ENCODE measurements at places on chromosomes 2 and 18.

- DNase-seq = no peak
Measured at GRCh38 chr2:179772346-179772745, 89.1 kb downstream of the ZNF385B start.

- DNase-seq = no peak
Measured at GRCh38 chr18:24397131-24397693, 412 bp downstream of the OSBPL1A start.

DNA sequence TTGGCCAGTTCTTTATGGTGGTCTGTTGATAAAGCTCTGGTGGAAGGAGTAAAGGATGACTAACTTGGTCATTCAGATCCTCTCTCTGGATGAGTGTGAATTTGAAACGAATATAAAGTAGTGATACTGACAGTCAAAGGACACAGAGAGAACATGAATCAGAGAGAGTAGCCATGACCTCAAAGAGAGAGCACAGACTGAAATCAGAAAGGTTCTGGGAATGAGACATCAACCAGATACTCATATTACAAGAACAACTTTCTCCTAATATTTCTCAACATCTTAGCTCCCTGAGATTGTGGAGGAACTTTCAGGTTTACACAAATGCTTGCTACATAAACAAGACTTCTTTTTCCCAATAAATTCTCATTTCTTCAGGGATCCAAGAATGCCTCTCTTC lies 849.1 kb upstream of the CHAC2 start:
- DNase-seq = no peak

DNA sequence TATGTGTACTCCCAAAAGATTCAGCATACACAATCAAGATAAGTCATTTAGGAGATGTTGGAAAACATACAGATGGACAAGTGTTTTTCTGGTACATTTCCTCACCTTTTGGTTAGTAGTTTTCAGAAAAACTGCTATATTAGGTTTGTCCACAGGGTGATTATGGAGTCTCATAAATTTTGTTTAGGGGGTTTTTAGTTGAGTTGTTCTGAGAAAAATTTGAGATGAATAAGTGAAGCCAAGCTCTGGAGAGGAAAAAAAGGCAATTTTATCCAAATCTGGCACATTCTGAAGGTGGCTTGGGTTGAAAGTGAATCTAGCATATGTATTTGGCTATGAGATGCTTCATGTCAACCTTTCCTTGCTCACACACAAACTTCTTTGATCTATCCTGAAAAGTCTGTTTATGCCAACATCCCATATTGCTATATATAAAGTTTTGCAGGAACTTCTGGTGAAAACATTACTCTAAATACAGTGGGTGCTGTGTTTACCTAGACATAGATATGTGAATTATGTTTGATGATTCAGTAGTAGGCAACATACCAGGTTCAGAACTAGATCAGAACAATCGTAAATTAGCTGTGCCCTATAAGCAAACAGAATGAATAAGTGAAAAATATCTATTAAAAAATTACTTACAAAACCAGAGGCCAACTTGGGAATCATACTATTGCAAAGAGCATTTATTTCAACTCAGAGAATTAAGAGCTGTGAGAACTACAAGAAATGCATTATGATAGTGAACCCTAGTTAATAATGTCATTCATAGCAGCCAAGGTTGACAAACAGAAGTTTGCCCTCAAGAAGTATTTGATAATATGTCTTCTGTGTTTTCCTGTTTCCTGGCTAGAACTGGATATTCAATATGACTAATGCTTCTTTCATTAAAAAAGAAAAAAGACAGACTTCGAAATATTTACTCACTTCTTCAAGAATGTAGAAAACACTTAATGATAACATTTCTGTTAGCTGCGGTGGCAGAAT lies 552.0 kb downstream of the IRS1 start:
- no peak for DNase-seq

- no peak for DNase-seq
Measured at GRCh38 chr2:28602751-28603639, 107.1 kb downstream of the PLB1 start.

GRCh38 chr2:102141970-102142828 lies at the start of gene IL1R1:
TSS of gene IL1R1 (plus strand) at chr2:102142746. CDS start at chr2:102157725, 14,979 bp downstream.
- no peak for DNase-seq

- DNase-seq = no peak
Measured at GRCh38 chr2:13003500-13003899, 286.8 kb downstream of the TRIB2 start.

All from activated CD8-positive, alpha-beta memory T cell treated with anti-CD3 and anti-CD28 coated beads, Interleukin-2, amount 50 U/mL, for 4 hours (primary cell).